ENCODE measurements at places on chromosomes 3 and 15.

DNA sequence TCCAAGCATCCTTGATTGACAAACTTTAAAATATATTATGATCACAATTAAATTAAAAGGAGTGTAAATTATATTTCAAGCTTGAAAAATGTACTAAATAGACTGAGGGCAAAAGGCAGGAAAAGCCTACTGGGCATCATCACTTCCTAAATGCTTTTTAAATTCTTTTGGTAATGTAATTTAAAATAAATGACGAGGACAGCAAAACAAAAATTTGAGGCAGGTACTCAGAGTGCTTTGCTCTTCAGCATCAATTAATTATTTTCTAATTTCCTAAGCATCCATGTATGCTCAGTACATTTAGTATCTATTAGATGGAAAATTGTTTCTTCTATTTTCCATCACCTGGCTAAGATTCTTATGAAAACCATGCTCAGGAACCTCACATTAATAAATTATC, 5.2 kb downstream of the CBLB start:
- no peak for DNase-seq

GRCh38 chr3:20055020-20055775, 15.0 kb downstream of the KAT2B start:
- DNase-seq: no peak

GRCh38 chr3:59845386-59845785, 795.6 kb upstream of the CFAP20DC start:
- no peak for DNase-seq

GRCh38 chr3:15781131-15781530, 16.6 kb downstream of the ANKRD28 start:
- no peak for DNase-seq

- DNase-seq: no peak
These were observed 109.0 kb downstream of the TP63 start for GRCh38 chr3:189740156-189740555.

GRCh38 chr3:52769786-52770455, 819 bp downstream of the NEK4 start:
- DNase-seq: peak; percentile 30

- DNase-seq: no peak
These were observed 323.0 kb upstream of the UMPS start for GRCh38 chr3:124407260-124407659.

- DNase-seq: no peak
These were observed 228.3 kb downstream of the ADAMTS17 start for GRCh38 chr15:100113351-100114080.

DNA sequence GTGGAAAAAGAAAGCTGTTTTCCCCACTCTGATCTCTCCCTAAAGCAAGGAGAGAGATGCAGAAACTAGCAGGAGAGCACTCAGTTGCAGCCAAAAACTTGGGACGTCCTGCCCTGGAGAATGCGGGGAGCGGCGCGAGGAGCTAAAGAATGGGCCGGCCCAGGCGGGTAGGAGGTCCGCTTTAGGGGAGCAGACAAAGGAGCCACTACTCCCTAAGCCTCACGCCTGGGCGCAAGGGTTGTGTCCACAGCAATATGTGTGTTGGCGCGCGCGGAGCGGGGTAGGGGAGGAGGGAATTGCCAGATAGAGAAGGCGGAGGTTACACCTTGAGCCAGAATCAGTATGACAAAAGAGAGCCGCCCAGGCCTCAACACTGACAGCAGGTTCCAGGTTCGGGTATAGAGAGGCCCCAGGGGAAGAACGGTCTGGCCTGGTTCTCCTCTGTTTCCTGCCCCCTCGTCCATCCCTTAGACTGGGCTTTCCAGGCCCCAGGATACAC, 2.9 kb downstream of the WNT5A start:
- DNase-seq: no peak

- no peak for DNase-seq
These were observed 111.2 kb upstream of the KLHL25 start for GRCh38 chr15:85905751-85906450.
